Chondrocyte (in vitro differentiated cells): ENCODE measurements at places on chromosomes 4 and X. TPM values are rescaled to one million over a fixed set of nuclear protein-coding genes. Genes with fewer than 3 reads are reported as not detected.

DNA sequence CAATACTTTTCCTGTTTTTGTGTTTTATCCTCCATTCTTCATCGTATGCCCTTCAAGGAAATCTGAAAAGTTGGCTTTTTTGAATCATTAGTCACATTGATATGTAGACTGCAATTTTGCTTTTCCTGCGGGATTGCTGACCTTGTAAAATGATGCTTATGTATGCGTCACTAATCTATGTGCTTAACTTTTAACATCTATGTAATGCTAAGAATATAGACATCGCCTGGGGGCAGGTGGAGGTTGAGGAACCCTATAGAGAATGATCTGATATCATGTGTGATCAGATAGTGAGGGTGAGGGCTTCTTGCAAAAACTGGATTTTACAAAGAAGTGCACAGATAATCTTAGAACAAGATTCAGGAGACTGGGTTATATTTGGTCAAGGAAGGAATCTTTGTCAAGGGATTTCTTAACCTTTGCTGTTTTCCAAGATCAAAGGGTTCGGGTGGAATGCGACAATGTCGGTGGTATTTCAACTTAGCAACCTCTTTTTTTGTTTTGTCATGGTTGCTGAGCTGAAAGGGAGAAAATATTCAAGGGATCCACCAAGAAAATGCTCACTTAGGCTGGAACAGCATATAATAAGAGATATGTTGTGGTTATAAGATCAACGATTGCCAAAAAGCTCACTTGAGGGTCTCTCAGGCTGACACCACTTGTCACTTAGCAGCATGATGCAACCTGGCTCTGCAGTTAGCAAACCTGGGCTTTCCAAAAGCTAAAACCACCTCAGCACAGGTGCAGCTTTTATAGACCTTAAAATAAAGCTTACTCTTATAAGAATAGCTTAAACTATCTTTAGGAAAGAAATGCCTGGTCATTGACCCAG is 70.6 kb upstream of the PUDP start:
- H3K36me3 ChIP-seq = no peaks in the 10 kb centered on the region
- H3K27me3 ChIP-seq = no peaks in the 10 kb centered on the region
- H3K4me1 ChIP-seq = no peaks in the 10 kb centered on the region
- DNase-seq = no peak

The MAGEC2 gene
- not detected in 3 replicates for total RNA-seq

- H3K36me3 ChIP-seq = no peaks in the 10 kb centered on the region
- DNase-seq = no peak
- H3K27me3 ChIP-seq = peaks cover 6% of the 10 kb centered on the region
- no peak overlapping the region for H3K4me3 ChIP-seq
These were observed 501.2 kb upstream of the ATOH1 start for GRCh38 chr4:93327346-93327745.

The MAP9 gene
- total RNA-seq = 13.6 to 24.5 TPM (median 14.0 TPM) in 3 replicates

The TBX22 gene
- total RNA-seq = not detected in 3 replicates

DNA sequence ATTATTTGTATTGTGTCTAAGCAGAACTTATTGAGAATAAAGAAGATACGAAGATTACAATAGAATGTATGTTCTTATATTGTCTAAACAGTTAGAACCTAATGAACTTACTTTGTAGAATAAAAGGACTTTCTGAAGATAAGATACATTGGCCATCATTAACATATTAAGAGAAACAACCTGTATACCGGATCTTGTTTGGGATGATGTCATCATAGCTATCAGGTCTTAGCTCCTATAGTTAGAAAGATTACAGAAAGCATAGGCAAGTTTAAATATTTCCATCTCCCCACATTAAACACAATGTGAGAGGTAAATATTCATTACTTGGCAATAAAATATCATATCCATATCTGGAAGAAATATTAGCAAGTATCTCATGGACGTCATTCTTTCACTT is 282.3 kb downstream of the PACRGL start:
- peaks cover 14% of the 10 kb centered on the region for H3K27me3 ChIP-seq
- DNase-seq = no peak
- no peak overlapping the region for H3K4me3 ChIP-seq
- H3K27ac ChIP-seq = no peak overlapping the region
- no peaks in the 10 kb centered on the region for H3K36me3 ChIP-seq

The RNF212 gene
- 4.6 to 12.8 TPM (median 9.1 TPM) in 3 replicates for total RNA-seq

GRCh38 chr4:148200960-148201359 is 241.3 kb downstream of the NR3C2 start:
- H3K4me3 ChIP-seq = no peak overlapping the region
- H3K4me1 ChIP-seq = no peaks in the 10 kb centered on the region
- H3K36me3 ChIP-seq = no peaks in the 10 kb centered on the region
- H3K27me3 ChIP-seq = peaks cover 27% of the 10 kb centered on the region

GRCh38 chr4:159483782-159484741 is 381.2 kb downstream of the RAPGEF2 start:
- no peak overlapping the region for H3K27ac ChIP-seq
- no peak for DNase-seq
- H3K4me1 ChIP-seq = peaks cover 10% of the 10 kb centered on the region
- no peak overlapping the region for H3K4me3 ChIP-seq
- H3K36me3 ChIP-seq = no peaks in the 10 kb centered on the region

GRCh38 chr4:112889619-112890527 is 159.6 kb upstream of the ANK2 start:
- DNase-seq = no peak
- no peaks in the 10 kb centered on the region for H3K36me3 ChIP-seq
- no peaks in the 10 kb centered on the region for H3K27me3 ChIP-seq
- H3K27ac ChIP-seq = peak overlapping the region; percentile 49

The ARL9 gene
- total RNA-seq = 0.26 to 0.57 TPM (median 0.41 TPM) in 3 replicates

The GAGE1 gene
- not detected in 3 replicates for total RNA-seq

DNA sequence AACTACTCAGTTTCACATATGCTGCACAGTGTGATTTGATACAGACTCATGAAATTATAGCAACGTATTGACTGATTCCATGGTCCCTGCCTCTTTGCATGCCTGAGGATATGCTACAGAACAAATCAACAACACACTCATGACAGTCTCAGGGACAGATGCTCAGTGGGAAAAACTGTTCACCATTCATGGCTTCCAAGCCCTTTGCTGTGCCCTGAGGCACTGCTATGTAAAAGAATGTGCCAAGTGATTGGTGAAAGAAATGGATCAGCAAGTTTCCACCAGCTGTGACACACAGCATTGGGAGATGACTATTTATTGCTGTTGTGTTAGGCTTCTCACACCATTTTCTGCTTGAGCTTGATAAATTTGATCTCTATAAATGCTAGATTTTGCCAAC is 825.6 kb upstream of the INTU start:
- DNase-seq = no peak
- H3K4me3 ChIP-seq = no peak overlapping the region
- no peaks in the 10 kb centered on the region for H3K36me3 ChIP-seq
- H3K4me1 ChIP-seq = peaks cover 7% of the 10 kb centered on the region
- H3K27ac ChIP-seq = no peak overlapping the region

GRCh38 chr4:177225605-177226004 is 84.1 kb upstream of the NEIL3 start:
- no peak for DNase-seq
- peaks cover 8% of the 10 kb centered on the region for H3K4me1 ChIP-seq

DNA sequence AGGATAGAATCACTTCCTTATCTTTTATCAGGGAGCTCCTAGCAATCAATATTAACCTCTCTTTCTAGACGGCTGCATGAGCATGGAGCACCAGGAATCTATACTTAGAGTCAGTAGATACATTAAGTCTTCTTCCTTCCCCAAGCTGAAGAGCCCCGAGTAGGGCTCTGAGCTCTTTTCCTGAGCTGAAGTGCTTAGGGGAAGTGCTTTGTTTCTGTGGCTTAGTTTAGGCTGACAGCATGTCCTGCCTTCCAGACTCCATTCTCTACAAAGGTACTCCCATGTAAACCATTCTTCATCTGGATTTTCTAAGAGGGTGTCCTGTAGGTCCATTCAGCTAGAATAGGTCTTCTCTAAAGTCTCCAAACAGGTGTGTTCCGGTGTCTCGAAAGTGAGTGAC is 127.5 kb upstream of the AFF2 start:
- no peak for DNase-seq
- H3K4me3 ChIP-seq = no peak overlapping the region
- H3K36me3 ChIP-seq = peaks cover 3% of the 10 kb centered on the region
- no peaks in the 10 kb centered on the region for H3K4me1 ChIP-seq
- H3K27ac ChIP-seq = no peak overlapping the region
- no peaks in the 10 kb centered on the region for H3K27me3 ChIP-seq

GRCh38 chrX:45628041-45628440 is 427.4 kb upstream of the DIPK2B start:
- DNase-seq = no peak
- H3K4me1 ChIP-seq = peaks cover 30% of the 10 kb centered on the region
- no peaks in the 10 kb centered on the region for H3K27me3 ChIP-seq
- H3K36me3 ChIP-seq = peaks cover 3% of the 10 kb centered on the region
- no peak overlapping the region for H3K4me3 ChIP-seq

DNA sequence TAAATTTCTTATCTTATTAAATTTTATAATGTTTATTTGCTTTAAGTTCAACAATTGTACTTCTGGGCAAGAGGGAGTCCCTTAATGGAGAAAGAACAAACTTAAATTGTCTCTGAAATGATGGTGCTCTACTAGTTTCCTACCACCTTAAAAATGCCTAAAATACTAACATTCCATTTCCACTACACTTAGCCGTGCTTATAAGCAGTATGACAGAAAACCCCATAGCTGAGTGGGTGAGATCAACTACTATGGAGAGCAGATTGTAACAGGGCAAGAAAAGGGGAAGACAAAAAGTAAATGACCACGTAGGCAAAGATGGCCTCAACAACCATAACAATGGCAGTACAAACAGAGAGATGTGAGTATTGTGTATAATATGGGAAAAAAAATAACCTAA is 35.0 kb downstream of the RFC1 start:
- peaks cover 2% of the 10 kb centered on the region for H3K36me3 ChIP-seq
- peaks cover 15% of the 10 kb centered on the region for H3K4me1 ChIP-seq
- no peak overlapping the region for H3K4me3 ChIP-seq
- H3K27me3 ChIP-seq = no peaks in the 10 kb centered on the region

The SLC9B1 gene
- 1.1 to 1.3 TPM (median 1.1 TPM) in 3 replicates for total RNA-seq

GRCh38 chr4:151359576-151359975 is 34.2 kb upstream of the SH3D19 start:
- no peaks in the 10 kb centered on the region for H3K27me3 ChIP-seq
- no peak overlapping the region for H3K4me3 ChIP-seq
- DNase-seq = no peak
- H3K4me1 ChIP-seq = peaks cover 8% of the 10 kb centered on the region
- no peaks in the 10 kb centered on the region for H3K36me3 ChIP-seq
